ENCODE measurements at places on chromosomes 1 and 21.
A peak's percentile ranks its signal among the peaks of the same experiment; 100 is the strongest.

GRCh38 chr1:27912429-27912828 lies 22.4 kb upstream of the SMPDL3B start:
- no peak for DNase-seq

DNA sequence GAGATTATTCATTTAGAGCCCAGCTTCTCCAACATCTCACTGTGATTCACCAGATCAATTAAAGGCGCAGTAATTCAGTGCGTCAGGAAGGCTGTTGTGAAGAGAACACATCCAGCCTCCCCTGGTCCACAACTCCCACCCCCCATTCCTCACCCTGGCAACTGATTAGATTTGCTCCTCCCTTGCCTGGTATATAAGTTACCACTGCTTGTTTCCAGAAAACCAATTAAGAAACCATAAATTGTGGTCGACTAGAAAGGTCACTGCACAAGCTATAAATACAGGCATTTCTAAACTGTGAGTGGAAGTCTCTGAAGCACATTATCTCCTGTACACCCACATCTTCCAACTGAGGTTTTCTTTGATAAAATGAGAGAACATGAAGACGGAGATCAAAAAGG lies 41.9 kb downstream of the FAM163A start:
- no peak for DNase-seq

DNA sequence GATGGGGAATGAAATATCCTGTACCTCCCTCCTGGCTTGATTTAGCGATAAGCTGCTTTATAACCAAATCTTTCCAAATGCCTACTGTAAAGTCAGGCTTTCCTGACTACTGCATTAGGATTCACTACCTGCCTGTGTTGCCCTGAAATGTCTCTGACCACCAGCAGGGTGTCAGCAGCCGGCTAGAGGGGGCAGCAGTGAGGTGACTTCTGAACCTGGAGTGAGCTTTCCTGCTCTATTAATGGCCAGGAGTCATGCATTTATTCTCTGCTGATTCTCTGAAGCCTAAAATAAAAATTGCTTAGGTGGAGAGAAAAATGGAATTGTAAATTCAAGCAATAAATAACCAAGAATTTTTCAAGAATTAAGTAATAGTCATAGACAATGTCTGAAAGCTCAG lies 2.5 kb downstream of the BACE2 start:
- DNase-seq = peak; percentile 60

- no peak for DNase-seq
Measured at GRCh38 chr1:206540044-206540780, 32.9 kb downstream of the RASSF5 start.

- no peak for DNase-seq
Measured at GRCh38 chr1:58896246-58897183, 112.7 kb upstream of the JUN start.

GRCh38 chr1:16615253-16616252 lies 2.2 kb upstream of the NBPF1 start:
- DNase-seq = no peak
